ENCODE measurements at places on chromosomes 13 and 19. TPM values are rescaled to one million over a fixed set of nuclear protein-coding genes. Genes with fewer than 3 reads are reported as not detected.
A peak's percentile ranks its signal among the peaks of the same experiment; 100 is the strongest.

- peaks cover 15% of the 10 kb centered on the region for H3K4me1 ChIP-seq
- no peaks in the 10 kb centered on the region for H3K27me3 ChIP-seq
- peak; percentile 81 for DNase-seq
- H3K4me3 ChIP-seq = no peak overlapping the region
Observed at GRCh38 chr19:40813182-40813581, 14.2 kb downstream of the EGLN2 start.

- H3K27me3 ChIP-seq = no peaks in the 10 kb centered on the region
Observed at GRCh38 chr19:44948763-44949374, 3.0 kb downstream of the APOC2 start.

DNA sequence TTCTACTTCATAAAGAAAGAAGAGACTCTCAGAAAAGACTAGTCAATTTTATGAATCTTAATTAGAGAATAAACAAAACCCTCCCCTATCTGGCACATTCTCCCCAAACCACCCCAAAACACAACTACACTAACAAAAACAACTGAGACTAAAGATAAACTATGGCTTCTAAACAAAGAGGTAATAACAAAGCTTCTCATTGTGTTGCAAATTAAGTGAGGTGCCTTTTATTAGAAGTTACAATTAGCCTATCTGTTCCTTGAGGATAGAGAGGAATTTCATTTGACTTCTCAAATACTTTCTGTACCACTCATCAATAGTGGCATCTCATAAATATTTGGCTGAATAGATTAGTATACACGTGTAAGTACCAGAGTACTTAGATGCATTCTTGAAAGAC lies 1196.2 kb downstream of the PCDH9 start:
- H3K4me3 ChIP-seq = no peak overlapping the region
- H3K27ac ChIP-seq = no peak overlapping the region
- DNase-seq = no peak
- H3K4me1 ChIP-seq = no peaks in the 10 kb centered on the region
- H3K36me3 ChIP-seq = no peaks in the 10 kb centered on the region

GRCh38 chr19:18488838-18489626 lies 32.8 kb downstream of the ELL start:
- no peaks in the 10 kb centered on the region for H3K27me3 ChIP-seq
- H3K4me3 ChIP-seq = no peak overlapping the region
- DNase-seq = no peak
- peak overlapping the region; percentile 77 for H3K27ac ChIP-seq

DNA sequence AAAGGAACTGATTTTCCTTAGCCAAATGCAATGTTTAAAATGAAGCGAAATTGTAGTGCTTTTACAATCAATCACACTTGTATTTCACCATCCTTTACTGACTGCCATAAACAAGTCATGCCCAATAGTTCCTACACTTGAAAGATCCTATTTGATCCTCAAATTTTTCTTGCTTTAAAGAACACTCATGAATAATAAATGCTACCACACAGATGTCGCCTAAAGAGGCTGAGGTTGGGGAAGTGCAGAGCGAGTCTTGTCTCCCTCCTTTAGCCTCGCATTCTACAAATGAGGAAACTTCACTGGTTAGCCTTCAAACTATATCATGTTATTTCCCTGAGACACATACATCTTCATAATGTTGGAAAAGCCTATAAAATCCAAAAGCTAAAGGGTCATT lies 18.7 kb upstream of the AMER2 start:
- H3K4me3 ChIP-seq = no peak overlapping the region
- no peaks in the 10 kb centered on the region for H3K27me3 ChIP-seq

- DNase-seq = no peak
- no peak overlapping the region for H3K4me3 ChIP-seq
- H3K36me3 ChIP-seq = no peaks in the 10 kb centered on the region
- H3K4me1 ChIP-seq = no peaks in the 10 kb centered on the region
- H3K27ac ChIP-seq = no peak overlapping the region
Observed at GRCh38 chr13:47178090-47178950, 281.5 kb upstream of the HTR2A start.

- H3K27me3 ChIP-seq = no peaks in the 10 kb centered on the region
- DNase-seq = no peak
- peak overlapping the region; percentile 98 for H3K4me3 ChIP-seq
- no peaks in the 10 kb centered on the region for H3K36me3 ChIP-seq
- H3K4me1 ChIP-seq = no peaks in the 10 kb centered on the region
- peak overlapping the region; percentile 95 for H3K27ac ChIP-seq
Observed at GRCh38 chr19:17337675-17338432, 501 bp downstream of the GTPBP3 start.

DNA sequence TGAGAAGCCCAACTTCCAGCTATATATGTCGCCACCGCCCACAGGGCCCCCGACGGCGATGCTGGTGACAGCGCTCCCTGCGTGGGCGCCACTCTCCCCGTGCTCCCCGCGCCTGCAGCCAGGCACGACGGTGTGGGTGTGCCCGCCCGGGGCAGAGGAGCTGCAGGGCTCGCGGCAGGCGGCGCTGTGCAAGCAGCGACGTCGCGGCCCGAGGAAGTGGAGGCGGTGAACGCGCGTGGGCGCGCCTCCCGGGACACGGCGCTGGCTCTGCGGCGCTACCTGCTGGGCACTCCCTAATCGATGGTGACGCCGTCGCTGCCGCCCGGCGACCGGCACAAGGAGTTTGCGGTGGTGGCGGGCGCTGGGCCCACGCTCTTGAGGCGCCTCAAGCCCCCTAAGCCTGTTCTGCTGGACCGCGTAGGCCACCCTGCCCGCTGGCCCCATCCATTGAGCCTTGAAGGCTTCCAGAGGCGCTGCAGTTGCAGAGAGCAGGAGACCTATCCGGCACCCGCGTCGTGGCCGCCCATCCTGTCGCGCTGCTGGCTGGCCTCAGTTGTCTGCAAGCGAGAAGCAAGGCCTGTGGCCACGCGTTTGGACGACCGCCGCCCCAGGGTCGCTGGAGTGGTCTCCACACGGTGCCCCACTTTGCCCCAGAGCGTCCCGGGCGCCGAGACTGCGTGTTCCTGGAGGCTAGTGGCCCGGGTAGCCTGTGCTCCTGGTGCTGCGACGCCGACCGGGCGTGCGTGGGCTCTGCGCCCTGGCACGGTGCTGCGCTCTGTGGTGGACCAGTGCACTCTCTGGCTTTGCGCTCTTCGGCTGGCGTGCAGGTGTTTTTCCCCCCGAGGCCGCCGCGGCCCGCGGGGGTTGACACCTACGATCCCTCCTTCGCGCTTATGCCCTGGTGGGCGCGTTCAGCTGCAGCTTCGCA lies 23.1 kb downstream of the LRFN3 start:
- peaks cover 6% of the 10 kb centered on the region for H3K27me3 ChIP-seq
- H3K4me1 ChIP-seq = no peaks in the 10 kb centered on the region
- DNase-seq = no peak
- no peak overlapping the region for H3K27ac ChIP-seq
- no peak overlapping the region for H3K4me3 ChIP-seq

- DNase-seq = no peak
- H3K4me3 ChIP-seq = no peak overlapping the region
- H3K36me3 ChIP-seq = no peaks in the 10 kb centered on the region
- no peaks in the 10 kb centered on the region for H3K27me3 ChIP-seq
- H3K4me1 ChIP-seq = peaks cover 20% of the 10 kb centered on the region
Observed at GRCh38 chr19:2274931-2275535, 6.9 kb downstream of the PEAK3 start.

GRCh38 chr13:54356849-54357248 lies 1328.2 kb downstream of the OLFM4 start:
- no peaks in the 10 kb centered on the region for H3K36me3 ChIP-seq
- no peak overlapping the region for H3K27ac ChIP-seq
- no peak overlapping the region for H3K4me3 ChIP-seq
- no peaks in the 10 kb centered on the region for H3K4me1 ChIP-seq

DNA sequence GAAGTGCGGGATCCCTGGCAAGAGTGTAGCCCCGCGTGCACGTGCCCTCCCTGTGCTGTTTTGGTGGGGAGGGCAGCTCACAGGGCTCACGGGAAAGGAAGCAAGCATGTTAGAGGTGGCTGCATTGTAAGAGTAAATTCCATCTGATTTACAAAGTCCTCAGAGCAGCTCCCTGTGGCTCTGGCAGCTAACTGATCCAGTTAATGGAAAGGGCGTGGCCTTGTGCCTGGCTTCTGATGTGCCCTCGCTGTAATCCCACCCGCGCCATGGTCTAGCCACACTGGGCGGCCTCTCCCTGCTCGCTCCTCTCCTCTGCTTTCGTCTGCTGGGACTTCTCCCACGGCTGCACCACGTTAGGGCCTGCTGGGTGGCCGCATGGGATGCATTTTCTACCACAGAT lies 258.5 kb downstream of the FGF9 start:
- no peaks in the 10 kb centered on the region for H3K36me3 ChIP-seq
- H3K4me1 ChIP-seq = no peaks in the 10 kb centered on the region
- H3K27me3 ChIP-seq = no peaks in the 10 kb centered on the region
- no peak for DNase-seq
- H3K4me3 ChIP-seq = no peak overlapping the region

- H3K4me3 ChIP-seq = no peak overlapping the region
- no peak for DNase-seq
- no peaks in the 10 kb centered on the region for H3K27me3 ChIP-seq
- no peaks in the 10 kb centered on the region for H3K36me3 ChIP-seq
- H3K27ac ChIP-seq = no peak overlapping the region
Observed at GRCh38 chr13:40345654-40346372, 320.6 kb downstream of the FOXO1 start.

DNA sequence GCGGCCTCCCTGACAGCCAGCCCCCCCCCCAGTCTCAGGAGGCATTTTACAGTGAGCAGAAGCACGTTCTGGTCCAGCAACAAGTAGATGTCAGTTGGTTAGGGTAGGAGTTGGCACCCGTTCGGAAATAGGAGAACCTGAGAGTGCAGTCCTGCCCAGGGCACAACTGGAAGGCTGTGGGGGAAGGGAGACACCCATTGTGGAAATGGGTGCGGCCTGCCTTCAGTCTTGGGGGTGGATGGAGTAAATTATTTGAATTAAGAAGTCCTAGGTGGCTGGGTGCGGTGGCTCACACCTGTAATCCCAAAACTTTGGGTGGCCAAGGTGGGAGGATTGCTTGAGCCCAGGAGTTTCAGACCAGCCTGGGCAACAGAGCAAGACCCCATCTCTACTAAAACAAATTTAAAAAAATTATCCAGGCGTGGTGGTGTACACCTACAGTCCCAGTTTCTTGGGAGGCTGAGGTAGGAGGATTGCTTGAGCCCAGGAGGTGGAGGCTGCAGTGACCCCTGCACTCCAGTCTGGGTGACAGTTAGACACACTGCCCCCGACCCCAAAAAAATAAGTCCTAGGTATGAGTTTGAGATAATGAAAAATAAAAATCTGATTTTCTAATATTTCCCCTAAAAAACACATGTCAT lies 1.2 kb downstream of the CIRBP start:
- DNase-seq = no peak
- peaks cover 3% of the 10 kb centered on the region for H3K4me1 ChIP-seq
- H3K27me3 ChIP-seq = no peaks in the 10 kb centered on the region

DNA sequence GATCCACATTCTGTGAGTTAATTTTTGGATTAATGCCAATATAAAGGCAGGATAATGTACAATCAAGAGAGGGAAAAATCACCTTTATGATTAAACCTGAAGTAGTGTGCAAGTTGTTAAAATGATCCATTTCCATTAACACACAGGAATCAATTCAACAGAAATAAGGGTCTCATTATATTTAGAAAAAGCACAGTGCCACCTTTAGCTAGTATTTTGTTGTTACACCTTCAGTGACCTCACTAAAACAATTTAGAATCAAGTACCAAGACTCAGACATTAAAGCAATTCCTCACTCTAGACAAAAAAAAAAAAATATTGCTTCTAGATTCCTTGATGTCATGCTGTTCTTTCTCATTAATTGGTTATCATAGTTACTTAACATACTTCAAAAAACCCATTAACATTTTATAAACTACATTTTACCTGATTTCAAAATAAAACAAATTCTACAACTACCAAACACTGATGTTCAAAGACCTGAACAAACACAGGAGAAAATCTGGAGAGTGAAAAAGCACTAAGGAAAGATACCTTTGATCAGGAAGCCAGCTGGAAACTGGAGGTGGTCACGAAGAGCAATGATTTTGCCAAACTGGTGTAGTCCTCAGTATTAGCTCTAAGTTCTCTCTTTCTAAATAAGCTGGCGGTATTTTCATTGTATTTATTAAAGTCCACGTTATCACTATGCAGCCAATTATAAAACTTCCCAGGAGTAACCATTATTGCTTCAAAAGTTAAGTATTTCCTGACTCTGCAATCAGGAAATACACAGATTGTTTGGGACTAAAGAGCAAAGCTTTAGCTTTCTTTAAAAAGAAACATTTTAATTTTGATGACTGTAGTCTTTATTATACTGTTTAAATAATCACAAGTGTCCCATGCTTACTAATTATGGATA lies 115.3 kb downstream of the TBC1D4 start:
- no peak overlapping the region for H3K4me3 ChIP-seq
- no peak overlapping the region for H3K27ac ChIP-seq
- peaks cover 23% of the 10 kb centered on the region for H3K4me1 ChIP-seq
- DNase-seq = no peak
- no peaks in the 10 kb centered on the region for H3K27me3 ChIP-seq

GRCh38 chr13:27374650-27375049 lies 49.8 kb upstream of the GTF3A start:
- no peaks in the 10 kb centered on the region for H3K4me1 ChIP-seq
- H3K36me3 ChIP-seq = no peaks in the 10 kb centered on the region
- peak; percentile 72 for DNase-seq
- no peak overlapping the region for H3K4me3 ChIP-seq
- H3K27ac ChIP-seq = no peak overlapping the region

- H3K27me3 ChIP-seq = no peaks in the 10 kb centered on the region
- no peak for DNase-seq
- H3K4me1 ChIP-seq = no peaks in the 10 kb centered on the region
- H3K36me3 ChIP-seq = no peaks in the 10 kb centered on the region
- H3K27ac ChIP-seq = no peak overlapping the region
Observed at GRCh38 chr13:49638030-49638743, 9.9 kb downstream of the ARL11 start.

DNA sequence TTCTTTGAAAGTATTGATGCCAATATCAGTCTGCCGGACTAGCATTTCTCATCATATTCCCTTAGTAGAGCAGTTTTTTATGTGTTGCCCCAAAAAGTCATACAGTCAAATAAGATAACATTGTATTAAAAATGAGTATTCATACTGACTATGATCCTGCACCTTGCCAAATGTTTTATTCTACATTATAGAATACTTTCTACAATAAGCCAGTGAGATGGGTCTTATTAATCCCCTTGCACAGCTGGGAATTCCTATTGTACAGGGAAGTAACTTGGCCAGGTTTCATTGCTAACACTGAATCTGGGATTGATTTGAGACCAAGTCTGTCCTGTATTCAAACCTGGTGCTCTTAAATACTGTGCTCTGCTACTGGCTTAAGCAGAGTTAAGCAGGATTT lies 114.0 kb downstream of the KCTD12 start:
- H3K27ac ChIP-seq = no peak overlapping the region
- no peak overlapping the region for H3K4me3 ChIP-seq
- no peak for DNase-seq
- no peaks in the 10 kb centered on the region for H3K4me1 ChIP-seq

The CDC42EP5 gene
- 29.9 TPM for total RNA-seq

The GTPBP3 gene
- total RNA-seq = 20.4 TPM

The C19orf85 gene
- total RNA-seq = not detected
